ENCODE measurements at places on chromosomes 12 and 14.
A peak's percentile ranks its signal among the peaks of the same experiment; 100 is the strongest.

DNA sequence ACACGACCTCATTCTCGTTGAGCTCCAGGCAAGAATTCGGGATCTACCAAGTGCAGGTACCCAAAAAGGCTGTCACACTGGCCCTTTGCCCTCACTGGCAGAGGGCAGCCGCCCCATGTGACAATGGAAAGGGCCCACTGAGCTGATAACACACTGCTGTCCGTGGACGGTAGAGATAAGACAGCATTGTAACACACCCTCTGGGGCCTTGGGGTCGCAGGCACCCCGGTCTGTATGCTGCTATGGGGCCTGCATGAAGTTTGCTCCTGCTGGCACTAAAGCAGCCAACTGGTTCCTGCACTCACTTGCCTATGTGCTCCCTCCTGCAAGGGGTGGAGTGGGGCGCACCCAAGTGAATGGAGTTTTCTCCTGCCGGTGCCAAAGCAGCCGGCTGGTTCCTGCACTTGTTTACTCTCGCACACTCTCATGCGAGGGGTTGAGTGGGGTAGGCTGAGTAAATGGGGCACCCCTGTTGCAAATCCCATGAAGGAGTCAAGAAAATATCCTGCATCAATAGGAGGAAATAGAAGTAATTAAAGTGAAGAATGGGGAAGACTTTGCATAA, 477.9 kb downstream of the ATP23 start:
- H3K27ac ChIP-seq = peak overlapping the region; percentile 43
- no peaks in the 10 kb centered on the region for H3K36me3 ChIP-seq
- H3K27me3 ChIP-seq = no peaks in the 10 kb centered on the region
- H3K4me3 ChIP-seq = no peak overlapping the region
- H3K4me1 ChIP-seq = peaks cover 25% of the 10 kb centered on the region

DNA sequence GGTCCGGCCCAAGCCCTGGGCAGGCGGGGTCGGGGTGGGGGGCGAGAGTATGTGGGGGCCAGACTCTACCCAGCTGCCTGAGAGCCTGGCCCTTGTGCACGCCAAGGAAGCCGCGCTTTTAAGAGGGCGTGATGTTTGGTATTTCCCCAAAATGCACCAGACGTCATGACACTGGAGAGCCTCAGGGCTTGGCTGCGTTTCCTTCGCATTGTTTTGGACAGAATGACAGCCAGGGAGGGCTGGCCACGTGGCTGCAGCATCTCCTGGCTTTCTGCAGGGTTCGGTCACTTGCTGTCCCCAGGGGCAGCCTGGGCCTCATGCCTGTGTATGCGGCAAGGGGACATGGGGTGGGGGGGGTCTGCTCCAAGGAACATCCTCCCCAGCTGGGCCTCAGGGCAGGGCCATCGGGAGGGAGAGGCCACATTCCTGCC, 16.1 kb upstream of the NUDT14 start:
- H3K4me1 ChIP-seq = peaks cover 54% of the 10 kb centered on the region
- DNase-seq = no peak
- peaks cover 71% of the 10 kb centered on the region for H3K27me3 ChIP-seq
- no peaks in the 10 kb centered on the region for H3K36me3 ChIP-seq
- peak overlapping the region; percentile 70 for H3K27ac ChIP-seq

DNA sequence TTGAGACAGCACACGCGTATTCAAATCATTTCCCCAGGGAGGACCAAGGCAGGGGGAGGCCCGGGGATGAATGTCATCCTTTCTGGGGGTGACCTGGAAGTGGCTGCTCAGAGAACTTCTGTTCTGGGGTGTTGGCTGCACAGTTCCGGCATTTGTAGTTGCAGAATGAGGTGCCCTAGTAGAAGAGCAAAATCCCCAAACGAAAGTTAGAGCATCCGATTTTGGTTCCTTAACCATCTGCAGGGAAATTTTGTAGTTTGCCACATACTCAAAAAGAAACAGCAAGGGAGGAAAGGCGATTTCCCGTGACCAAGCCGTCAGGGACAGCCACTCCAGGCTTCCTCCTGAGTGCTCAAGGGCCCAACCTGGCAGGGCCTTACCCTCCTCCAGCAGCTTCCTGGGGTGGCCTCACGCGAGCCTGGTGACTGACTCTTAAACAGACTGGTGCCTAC, 13.0 kb upstream of the TRAF3 start:
- peaks cover 7% of the 10 kb centered on the region for H3K4me1 ChIP-seq
- no peak overlapping the region for H3K4me3 ChIP-seq
- no peak overlapping the region for H3K27ac ChIP-seq

- no peak for DNase-seq
- H3K4me3 ChIP-seq = no peak overlapping the region
- H3K27ac ChIP-seq = no peak overlapping the region
- no peaks in the 10 kb centered on the region for H3K27me3 ChIP-seq
Observed at GRCh38 chr12:39372929-39373328, 70.0 kb downstream of the KIF21A start.

- no peak for DNase-seq
- peaks cover 36% of the 10 kb centered on the region for H3K4me1 ChIP-seq
- H3K36me3 ChIP-seq = no peaks in the 10 kb centered on the region
- H3K4me3 ChIP-seq = peak overlapping the region; percentile 74
- H3K27ac ChIP-seq = no peak overlapping the region
Observed at GRCh38 chr12:1529862-1530591, 64.4 kb downstream of the FBXL14 start.

GRCh38 chr12:132834181-132834711, 5.6 kb upstream of the GOLGA3 start:
- H3K4me3 ChIP-seq = no peak overlapping the region
- peaks cover 20% of the 10 kb centered on the region for H3K4me1 ChIP-seq
- H3K36me3 ChIP-seq = peaks cover 15% of the 10 kb centered on the region

- H3K4me3 ChIP-seq = no peak overlapping the region
- no peak for DNase-seq
Observed at GRCh38 chr12:57732726-57733593, 5.6 kb downstream of the AGAP2 start.

- H3K36me3 ChIP-seq = peaks cover 22% of the 10 kb centered on the region
- peaks cover 44% of the 10 kb centered on the region for H3K4me1 ChIP-seq
- H3K27ac ChIP-seq = no peak overlapping the region
- no peaks in the 10 kb centered on the region for H3K27me3 ChIP-seq
Observed at GRCh38 chr14:75138492-75138891, 11.6 kb upstream of the NEK9 start.

- no peaks in the 10 kb centered on the region for H3K36me3 ChIP-seq
- peaks cover 55% of the 10 kb centered on the region for H3K4me1 ChIP-seq
- peak overlapping the region; percentile 82 for H3K27ac ChIP-seq
- DNase-seq = no peak
- no peaks in the 10 kb centered on the region for H3K27me3 ChIP-seq
Observed at GRCh38 chr14:61477712-61478462, 156.5 kb downstream of the PRKCH start.

DNA sequence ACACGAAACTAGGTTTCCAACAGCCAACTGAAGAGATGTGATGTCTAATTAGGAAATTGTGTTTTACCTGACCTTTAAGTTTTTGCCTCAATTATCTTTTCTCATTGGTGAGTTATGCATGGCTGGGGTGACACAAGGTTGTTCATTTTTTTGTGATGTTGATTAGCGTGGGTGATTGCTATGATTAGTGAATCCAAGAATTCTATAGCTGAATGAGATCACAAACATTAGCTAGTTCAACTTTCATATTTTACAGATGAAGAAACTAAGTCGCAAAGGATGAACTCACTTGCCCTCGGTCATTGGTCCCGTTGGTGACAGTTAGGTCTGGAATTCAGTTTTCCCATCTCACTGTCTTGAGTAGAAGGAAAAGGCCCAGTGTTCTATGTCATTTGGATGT, 32.6 kb upstream of the LMNTD1 start:
- peak overlapping the region; percentile 27 for H3K27ac ChIP-seq
- H3K4me3 ChIP-seq = no peak overlapping the region
- peaks cover 26% of the 10 kb centered on the region for H3K4me1 ChIP-seq

- no peak overlapping the region for H3K27ac ChIP-seq
- no peaks in the 10 kb centered on the region for H3K4me1 ChIP-seq
- H3K27me3 ChIP-seq = no peaks in the 10 kb centered on the region
- no peak for DNase-seq
Observed at GRCh38 chr12:97597031-97597751, 134.6 kb downstream of the RMST start.

GRCh38 chr12:83920821-83921547, 991.6 kb downstream of the SLC6A15 start:
- DNase-seq = no peak
- H3K27ac ChIP-seq = no peak overlapping the region
- H3K4me1 ChIP-seq = no peaks in the 10 kb centered on the region
- H3K36me3 ChIP-seq = no peaks in the 10 kb centered on the region

DNA sequence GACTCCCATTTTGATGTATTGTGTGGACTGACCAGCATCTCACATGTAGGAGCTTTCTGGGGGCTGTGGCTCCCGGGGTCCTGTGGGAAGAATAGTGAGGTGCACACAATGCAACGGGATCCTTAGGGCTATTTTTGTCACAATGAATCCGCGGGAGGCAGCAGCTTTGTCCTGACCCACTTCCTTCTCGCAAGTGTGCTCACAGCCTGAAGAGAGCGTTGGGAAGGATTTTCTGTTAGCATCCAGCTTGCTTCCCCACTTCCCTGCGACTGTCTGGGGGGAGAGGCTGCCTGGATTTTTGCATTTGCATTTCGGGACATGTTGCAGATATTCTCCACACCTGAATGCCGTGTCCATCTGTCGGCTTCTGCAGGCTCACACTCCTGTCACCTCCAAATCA, 31.9 kb downstream of the FZD10 start:
- H3K27ac ChIP-seq = no peak overlapping the region
- H3K36me3 ChIP-seq = no peaks in the 10 kb centered on the region
- peaks cover 10% of the 10 kb centered on the region for H3K27me3 ChIP-seq

DNA sequence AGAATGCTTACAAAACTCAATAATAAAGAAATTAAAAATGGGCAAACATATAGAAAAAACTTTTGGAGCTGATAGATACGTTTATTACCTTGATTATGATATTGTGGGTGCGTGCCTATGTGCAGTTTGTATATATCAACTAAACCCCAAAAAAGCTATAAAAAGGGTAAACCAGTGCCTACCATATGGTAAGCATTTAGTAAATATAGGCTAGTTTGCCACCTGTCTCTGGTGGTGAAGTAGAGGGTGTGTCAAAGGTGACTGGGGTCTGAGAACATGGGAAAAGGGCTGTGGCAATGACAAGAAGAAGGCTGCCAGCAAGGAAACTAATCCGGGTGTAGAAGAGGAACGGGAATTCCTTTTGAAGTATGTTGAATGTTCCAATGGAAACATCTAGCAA, 18.3 kb downstream of the GALNT8 start:
- DNase-seq = no peak
- peaks cover 4% of the 10 kb centered on the region for H3K27me3 ChIP-seq
- H3K36me3 ChIP-seq = no peaks in the 10 kb centered on the region
- no peaks in the 10 kb centered on the region for H3K4me1 ChIP-seq

DNA sequence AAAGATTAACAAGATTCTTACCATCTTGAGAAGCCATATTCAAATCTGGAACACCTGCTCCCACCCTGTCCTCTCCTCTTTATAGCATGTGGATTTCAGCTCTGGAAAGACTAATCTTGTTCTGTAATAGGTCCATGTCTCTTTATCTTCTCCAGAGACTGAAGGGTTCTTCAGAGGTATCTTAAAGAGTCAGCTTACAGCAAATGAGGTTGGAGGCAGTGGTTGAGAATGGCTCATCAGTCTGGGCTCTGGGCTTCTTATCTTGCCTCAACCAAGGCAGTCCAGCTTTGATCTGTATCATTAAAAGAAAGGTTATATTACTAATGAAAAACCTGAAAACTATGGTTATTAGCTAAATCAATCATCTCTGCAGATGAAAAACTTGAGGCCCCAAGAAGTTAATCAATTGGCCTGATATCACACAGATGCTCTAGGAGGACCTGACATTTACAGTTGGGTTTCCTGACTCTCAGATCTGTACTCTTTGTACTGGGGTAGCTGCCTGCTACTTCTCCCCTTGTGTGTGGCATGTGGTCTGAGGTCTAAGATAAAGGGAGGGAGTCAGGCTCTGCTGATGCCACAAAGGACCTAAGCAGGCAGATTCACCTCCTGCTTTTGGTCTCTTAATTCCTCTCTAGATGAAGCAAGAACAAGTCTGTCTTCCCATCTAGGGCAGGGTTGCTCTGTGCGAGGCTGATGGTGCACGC, 1.7 kb upstream of the AKAP6 start:
- no peak overlapping the region for H3K27ac ChIP-seq
- H3K27me3 ChIP-seq = no peaks in the 10 kb centered on the region
- no peaks in the 10 kb centered on the region for H3K36me3 ChIP-seq
- DNase-seq = no peak

GRCh38 chr14:49545716-49546115, 40.5 kb downstream of the RPS29 start:
- H3K4me3 ChIP-seq = no peak overlapping the region
- no peaks in the 10 kb centered on the region for H3K4me1 ChIP-seq
- no peak overlapping the region for H3K27ac ChIP-seq
- no peaks in the 10 kb centered on the region for H3K27me3 ChIP-seq

- no peaks in the 10 kb centered on the region for H3K36me3 ChIP-seq
- no peak for DNase-seq
- H3K27me3 ChIP-seq = no peaks in the 10 kb centered on the region
- H3K4me3 ChIP-seq = peak overlapping the region; percentile 74
- peak overlapping the region; percentile 98 for H3K27ac ChIP-seq
Observed at GRCh38 chr12:71840231-71840847, 780 bp downstream of the TBC1D15 start.

DNA sequence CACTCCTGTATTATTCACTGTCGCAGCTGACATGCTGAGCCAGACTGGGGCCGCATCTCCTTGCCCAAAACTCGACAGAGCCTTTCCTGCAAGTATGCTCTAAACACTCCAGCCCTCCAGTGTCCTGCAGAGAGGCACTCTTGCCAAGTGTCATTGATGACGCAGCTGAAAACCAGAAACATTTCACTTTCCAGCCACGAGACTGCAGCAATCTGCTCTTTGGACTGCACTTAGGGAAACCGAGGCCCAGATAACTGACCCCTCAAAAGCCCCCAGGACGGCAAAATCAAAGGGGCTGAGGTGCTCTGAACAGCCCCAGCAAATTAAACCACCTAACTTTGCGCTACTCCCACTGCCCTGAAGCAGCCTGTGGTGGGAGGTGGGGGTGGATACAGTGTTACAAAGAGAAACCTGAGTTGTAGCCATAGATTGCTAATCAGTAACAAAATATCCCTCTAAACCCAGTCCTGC, 2.6 kb downstream of the CCDC85C start:
- no peak for DNase-seq
- H3K4me3 ChIP-seq = peak overlapping the region; percentile 77
- no peak overlapping the region for H3K27ac ChIP-seq
- H3K4me1 ChIP-seq = peaks cover 52% of the 10 kb centered on the region
- no peaks in the 10 kb centered on the region for H3K36me3 ChIP-seq

DNA sequence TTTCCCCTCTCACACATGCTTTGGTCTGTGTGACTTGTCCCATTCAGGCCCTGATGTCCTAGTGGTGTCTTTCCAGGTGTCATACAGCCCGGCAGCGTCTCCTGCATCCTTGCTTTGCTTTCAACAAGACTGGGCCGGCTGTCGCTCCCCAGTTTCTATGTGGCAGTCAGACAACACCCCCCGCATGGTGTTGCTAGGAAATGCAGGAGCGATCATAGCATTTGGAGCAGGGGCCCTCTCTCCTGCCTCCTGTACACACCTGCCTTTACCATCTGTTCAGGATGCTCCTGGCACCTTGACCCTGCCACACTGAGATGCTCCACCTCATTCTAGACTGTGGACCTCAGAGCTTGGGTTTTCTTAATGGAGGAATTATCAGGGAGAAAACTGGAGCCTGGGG, 29.5 kb downstream of the CACNA1C start:
- DNase-seq = no peak
- no peak overlapping the region for H3K27ac ChIP-seq
- no peak overlapping the region for H3K4me3 ChIP-seq
- H3K36me3 ChIP-seq = no peaks in the 10 kb centered on the region
- H3K27me3 ChIP-seq = no peaks in the 10 kb centered on the region

- H3K4me3 ChIP-seq = no peak overlapping the region
- no peaks in the 10 kb centered on the region for H3K27me3 ChIP-seq
- peak overlapping the region; percentile 40 for H3K27ac ChIP-seq
- H3K4me1 ChIP-seq = peaks cover 39% of the 10 kb centered on the region
- no peaks in the 10 kb centered on the region for H3K36me3 ChIP-seq
- no peak for DNase-seq
Observed at GRCh38 chr14:61503167-61503801, 181.9 kb downstream of the PRKCH start.
